ENCODE measurements at places on chromosomes 2 and 18.

DNA sequence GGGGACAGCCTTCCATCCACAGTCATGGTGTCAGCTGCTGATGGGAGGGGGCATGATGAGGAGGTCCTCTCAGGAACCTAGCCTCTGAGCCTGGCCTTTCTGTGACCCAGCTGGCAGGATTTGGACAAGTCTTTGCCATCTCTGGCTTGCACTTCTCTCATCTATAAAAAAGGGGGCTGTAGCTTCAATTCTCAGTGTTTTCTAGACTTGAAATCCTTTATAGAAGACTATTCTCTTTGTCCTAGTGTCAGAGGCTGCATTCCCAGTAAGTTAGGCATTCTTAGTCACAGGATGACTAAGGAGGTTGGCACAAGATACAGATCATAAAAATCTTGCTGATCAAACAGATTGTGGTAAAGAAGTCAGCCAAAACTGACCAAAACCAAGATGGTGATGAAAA is 958.5 kb downstream of the CNTNAP5 start:
- no peak for DNase-seq

- DNase-seq, result no peak
These were observed 277.4 kb downstream of the EN1 start for GRCh38 chr2:118569876-118570535.

DNA sequence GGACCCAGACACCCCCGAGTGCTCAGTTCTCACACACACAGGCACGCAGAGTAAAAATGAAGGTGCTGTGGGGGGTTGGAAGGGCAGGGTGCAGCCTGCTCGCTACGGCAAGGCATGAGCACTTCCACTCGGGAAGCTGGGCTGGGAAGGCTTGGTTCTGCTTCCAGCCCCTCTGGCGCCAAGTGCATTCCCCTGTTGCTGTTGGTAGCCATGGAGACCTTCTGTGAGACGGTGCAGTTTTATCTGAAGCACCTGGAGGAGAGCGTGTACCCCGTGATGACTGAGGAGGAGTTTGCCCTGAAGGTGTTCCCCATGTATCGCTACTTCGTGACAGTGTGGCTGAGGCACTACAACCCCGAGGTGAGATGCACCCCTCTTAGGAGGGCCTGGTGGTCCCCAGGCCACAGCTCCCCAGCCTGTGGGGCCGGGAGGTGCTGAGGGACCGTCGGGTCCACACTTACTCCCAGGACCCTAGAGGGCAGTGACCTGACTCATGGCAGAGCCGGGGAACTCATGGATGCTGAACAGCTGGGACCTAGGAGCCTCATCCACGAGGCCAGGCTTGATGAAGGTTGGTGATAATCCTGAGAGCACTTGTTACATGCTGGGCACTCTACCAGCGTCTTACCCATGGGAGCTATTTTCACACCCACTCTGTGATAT is 15.5 kb downstream of the MROH2A start:
- no peak for DNase-seq

- no peak for DNase-seq
These were observed 55.7 kb downstream of the PAPOLG start for GRCh38 chr2:60811491-60812375.

DNA sequence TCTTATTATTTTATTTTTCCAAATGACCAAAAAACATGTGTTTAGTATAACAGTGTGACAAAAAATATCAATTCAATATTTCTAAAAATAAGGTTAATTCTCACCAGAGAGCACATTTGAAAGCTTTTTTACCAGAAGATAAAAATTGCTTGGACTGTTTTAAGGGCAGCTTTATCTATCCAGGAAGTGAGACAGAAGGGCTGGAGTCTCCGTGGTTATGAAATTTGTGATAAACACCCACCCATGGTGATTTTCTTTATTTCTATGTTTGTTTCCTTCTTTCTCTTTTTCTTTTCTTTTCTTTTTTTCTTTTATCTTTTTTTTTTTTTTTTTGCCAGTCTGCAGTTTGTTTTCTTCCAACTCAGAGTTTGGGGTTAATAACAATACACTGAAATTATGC is 298.5 kb downstream of the PIEZO2 start:
- no peak for DNase-seq

- no peak for DNase-seq
These were observed 8.1 kb upstream of the WIPF1 start for GRCh38 chr2:174605687-174606086.
